ENCODE measurements at places on chromosomes 6 and 20. TPM values are rescaled to one million over a fixed set of nuclear protein-coding genes. Genes with fewer than 3 reads are reported as not detected.
A peak's percentile ranks its signal among the peaks of the same experiment; 100 is the strongest.

F13A1 gene
- total RNA-seq = 0.24 TPM

SYNDIG1 gene
- 0.38 TPM for total RNA-seq

ACTR5 gene
- total RNA-seq = 9.8 TPM

SLC35D3 gene
- 0.13 TPM for total RNA-seq

PLEKHG1 gene
- 42.2 TPM for total RNA-seq

DNA sequence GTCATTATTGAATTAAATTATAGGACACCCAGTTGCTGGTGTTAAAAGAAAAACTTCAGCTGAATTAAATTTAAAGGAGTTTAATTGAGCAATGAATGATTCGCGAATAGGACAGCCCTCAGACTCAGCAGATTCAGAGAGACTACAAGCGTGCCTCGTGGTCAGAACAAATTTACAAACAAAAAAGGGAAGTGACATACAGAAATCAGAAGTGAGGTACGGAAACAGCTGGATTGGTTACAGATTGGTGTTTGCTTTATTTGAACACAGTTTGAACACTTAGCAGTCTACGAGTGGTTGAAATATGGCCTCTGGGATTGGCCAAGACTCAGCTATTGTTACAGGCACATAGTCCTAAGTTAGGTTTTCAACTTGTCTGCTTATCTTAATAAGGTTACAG, 25.8 kb upstream of the TNFRSF21 start:
- H3K27me3 ChIP-seq = peaks cover 36% of the 10 kb centered on the region
- peaks cover 7% of the 10 kb centered on the region for H3K4me1 ChIP-seq
- no peak for DNase-seq
- H3K27ac ChIP-seq = no peak overlapping the region
- H3K36me3 ChIP-seq = no peaks in the 10 kb centered on the region

GRCh38 chr20:13883425-13883824, 98.6 kb downstream of the NDUFAF5 start:
- peaks cover 3% of the 10 kb centered on the region for H3K4me1 ChIP-seq
- DNase-seq = no peak
- H3K4me3 ChIP-seq = no peak overlapping the region

GRCh38 chr6:168124921-168125320, 45.9 kb upstream of the FRMD1 start:
- peaks cover 4% of the 10 kb centered on the region for H3K4me1 ChIP-seq
- H3K4me3 ChIP-seq = no peak overlapping the region
- no peaks in the 10 kb centered on the region for H3K36me3 ChIP-seq
- peaks cover 45% of the 10 kb centered on the region for H3K27me3 ChIP-seq
- H3K27ac ChIP-seq = no peak overlapping the region

GRCh38 chr6:102655823-102656222, 1262.3 kb downstream of the GRIK2 start:
- no peaks in the 10 kb centered on the region for H3K36me3 ChIP-seq
- H3K4me1 ChIP-seq = peaks cover 3% of the 10 kb centered on the region
- no peak for DNase-seq
- no peaks in the 10 kb centered on the region for H3K27me3 ChIP-seq

DNA sequence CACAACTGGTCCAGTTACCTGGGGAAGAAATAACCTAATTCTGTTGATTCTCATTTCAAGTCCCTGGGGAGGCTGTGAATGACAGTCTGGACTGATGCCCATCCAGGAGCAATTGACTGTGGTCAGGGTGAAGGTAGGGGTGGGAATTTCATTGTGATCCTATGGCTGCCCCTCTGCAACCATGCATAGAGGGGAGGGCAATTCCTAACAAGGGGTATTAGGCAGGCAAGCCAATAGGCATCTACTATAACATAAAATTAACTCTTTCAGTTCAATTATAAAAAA, 44.0 kb upstream of the TRAM2 start:
- no peaks in the 10 kb centered on the region for H3K4me1 ChIP-seq
- H3K27ac ChIP-seq = no peak overlapping the region
- H3K4me3 ChIP-seq = no peak overlapping the region
- H3K27me3 ChIP-seq = no peaks in the 10 kb centered on the region
- no peaks in the 10 kb centered on the region for H3K36me3 ChIP-seq

DNA sequence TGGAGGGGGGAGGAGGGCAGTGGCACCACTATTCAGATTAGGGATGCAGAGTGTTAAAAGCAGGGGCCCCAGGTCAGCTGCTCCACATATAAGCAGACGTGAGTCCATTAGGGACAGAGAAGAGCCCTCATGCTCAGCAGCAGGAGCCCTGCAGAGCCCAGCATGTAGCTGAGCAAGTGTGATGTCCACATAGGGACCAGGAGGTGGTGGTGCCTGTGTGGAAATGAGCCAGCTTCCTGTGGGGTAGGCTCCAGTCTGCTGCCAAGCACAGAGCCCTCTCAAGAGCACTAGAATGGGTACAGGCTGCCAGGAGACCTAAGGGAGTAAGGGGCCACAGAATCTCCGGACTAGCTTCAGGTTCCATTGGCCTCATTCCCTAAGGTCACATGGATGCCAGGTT, 57.9 kb upstream of the MLN start:
- H3K36me3 ChIP-seq = no peaks in the 10 kb centered on the region
- no peak for DNase-seq
- peaks cover 22% of the 10 kb centered on the region for H3K27me3 ChIP-seq

DNA sequence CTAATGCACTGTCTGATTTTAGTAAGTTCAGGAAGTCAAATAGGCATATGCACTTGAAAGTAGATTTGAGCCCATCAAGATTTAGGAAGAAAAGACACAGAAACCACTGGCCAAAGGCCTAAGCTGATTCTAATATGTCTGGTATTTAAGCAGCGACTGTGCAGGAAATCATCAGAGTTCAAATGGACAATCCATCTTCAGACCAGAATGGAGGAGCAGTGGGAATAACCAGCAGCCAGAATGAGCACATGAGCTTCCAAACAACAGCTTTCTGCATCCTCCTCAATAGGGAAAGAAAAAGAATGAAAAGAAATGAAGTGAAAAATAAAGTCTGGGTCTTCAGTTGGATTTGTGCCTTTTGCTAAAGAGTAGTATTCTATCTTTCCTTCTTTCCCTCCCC, 50.6 kb downstream of the SOD2 start:
- H3K27me3 ChIP-seq = no peaks in the 10 kb centered on the region
- no peaks in the 10 kb centered on the region for H3K4me1 ChIP-seq
- no peak overlapping the region for H3K4me3 ChIP-seq
- DNase-seq = no peak
- H3K27ac ChIP-seq = no peak overlapping the region

DNA sequence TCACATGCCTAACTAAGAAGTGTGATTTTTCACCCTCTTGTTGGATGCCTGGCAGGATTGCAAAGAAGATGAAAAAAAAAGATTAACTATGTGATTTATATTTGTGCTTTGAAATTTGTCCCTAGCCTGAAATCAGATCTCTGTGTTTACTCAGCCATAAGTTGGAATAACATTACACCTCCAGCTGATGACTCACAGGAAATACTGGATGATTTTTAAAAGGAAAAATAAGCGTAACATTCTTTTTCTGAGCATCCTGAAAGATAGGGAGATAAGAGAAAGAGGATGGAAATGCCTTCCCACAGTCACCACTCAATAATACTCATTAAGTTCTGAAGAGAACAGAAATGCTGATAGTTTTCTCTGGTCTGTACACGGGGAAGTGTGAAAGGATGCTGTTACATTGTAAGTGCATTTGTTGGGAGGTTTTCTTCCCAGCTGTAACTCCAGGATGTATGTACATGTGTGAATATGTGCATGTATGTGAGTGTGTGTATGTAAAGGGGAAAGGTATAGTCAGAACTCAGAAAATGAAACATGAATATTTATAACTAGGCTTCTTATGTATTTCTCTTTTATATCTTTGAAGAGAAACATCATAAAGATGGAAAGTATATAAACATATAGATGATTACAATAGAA, 37.4 kb upstream of the RIPPLY2 start:
- no peak overlapping the region for H3K4me3 ChIP-seq
- no peak overlapping the region for H3K27ac ChIP-seq
- no peaks in the 10 kb centered on the region for H3K36me3 ChIP-seq
- H3K4me1 ChIP-seq = no peaks in the 10 kb centered on the region
- no peak for DNase-seq

DNA sequence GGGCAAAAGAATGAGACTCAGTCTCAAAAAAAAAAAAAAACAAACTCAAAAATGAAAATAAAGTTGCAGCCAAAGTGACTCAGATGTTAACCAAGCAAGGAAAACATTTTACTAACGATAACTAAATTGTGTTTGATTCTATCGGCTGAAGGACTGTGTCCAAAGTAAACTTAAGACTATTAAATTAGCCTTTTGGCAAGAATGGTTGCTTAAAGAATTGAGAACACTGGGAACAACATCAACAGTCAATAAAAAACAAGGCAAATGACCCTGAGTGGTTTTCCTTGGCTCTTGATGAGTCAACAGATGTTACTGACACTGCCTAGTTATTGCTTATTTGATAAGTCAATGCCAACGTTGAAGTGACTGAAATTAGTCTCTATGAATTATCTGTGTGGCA, 36.7 kb downstream of the POU3F2 start:
- H3K36me3 ChIP-seq = peaks cover 13% of the 10 kb centered on the region
- no peak for DNase-seq
- H3K27ac ChIP-seq = no peak overlapping the region
- no peaks in the 10 kb centered on the region for H3K27me3 ChIP-seq
- no peak overlapping the region for H3K4me3 ChIP-seq
- no peaks in the 10 kb centered on the region for H3K4me1 ChIP-seq

DNA sequence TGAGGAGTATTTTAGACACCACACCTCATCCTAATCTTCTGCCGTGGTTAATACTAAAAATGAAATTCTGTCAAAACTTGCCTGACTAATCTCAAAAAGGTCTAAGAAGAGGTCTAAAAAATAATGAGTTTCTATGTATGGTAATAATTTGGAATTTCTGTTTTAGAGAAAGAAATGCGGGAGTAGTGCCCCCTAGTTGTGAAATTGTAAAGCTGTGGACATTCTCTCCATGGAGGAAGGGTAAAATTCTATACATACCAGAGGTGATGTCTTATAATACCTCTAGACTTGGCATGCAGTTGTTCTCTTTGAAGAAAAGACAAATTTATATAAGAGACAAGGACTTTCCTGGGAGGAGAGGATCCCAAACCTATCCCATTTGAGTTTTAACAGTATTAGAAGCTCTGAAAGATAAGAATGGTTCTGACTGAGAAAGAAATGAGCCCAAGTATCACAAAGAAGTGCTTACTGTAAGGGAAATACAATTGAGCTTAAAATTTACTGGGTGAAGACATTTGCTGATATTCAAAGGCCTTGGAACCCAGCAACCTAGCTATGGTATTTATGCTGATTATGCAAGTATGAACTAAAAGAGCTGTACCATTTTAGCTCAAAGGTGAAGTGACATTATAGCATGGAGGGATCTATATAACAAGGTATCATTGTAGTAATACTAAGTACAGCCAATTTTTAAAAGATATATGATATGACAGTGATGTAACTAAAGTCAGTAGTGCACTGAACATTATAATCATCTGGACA, 5.1 kb upstream of the EPHA7 start:
- H3K27me3 ChIP-seq = peaks cover 12% of the 10 kb centered on the region
- no peak overlapping the region for H3K27ac ChIP-seq
- H3K4me1 ChIP-seq = peaks cover 6% of the 10 kb centered on the region
- H3K4me3 ChIP-seq = no peak overlapping the region

GRCh38 chr20:10647471-10647870, 26.3 kb downstream of the JAG1 start:
- no peak overlapping the region for H3K4me3 ChIP-seq
- peak overlapping the region; percentile 75 for H3K27ac ChIP-seq
- no peak for DNase-seq
- H3K27me3 ChIP-seq = no peaks in the 10 kb centered on the region

DNA sequence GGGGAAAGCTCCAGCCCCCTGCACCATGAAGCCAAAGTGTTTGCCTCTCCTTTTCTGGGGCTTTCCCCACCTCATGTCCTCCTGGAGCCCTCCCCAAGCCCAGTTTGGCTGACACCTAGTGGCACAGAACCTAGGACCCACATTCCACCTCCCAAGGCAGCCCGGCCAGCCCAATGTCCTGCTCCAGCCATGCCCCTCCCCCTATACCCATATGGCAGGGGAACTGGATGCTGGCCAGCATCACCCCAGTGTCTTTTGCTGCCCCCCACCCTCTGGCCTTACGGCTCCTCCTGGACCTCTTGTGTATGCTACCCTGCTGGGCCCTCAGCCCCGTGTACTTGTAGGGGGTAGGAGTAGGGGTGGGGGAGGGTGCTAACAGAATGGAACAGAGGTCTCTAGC, 170.1 kb downstream of the KIF6 start:
- peaks cover 2% of the 10 kb centered on the region for H3K4me1 ChIP-seq
- no peak overlapping the region for H3K4me3 ChIP-seq
- peaks cover 9% of the 10 kb centered on the region for H3K27me3 ChIP-seq
- no peaks in the 10 kb centered on the region for H3K36me3 ChIP-seq
- no peak for DNase-seq

All from progenitor cell of endocrine pancreas (in vitro differentiated cells).